ENCODE measurements at places on chromosomes 2 and 18.

DNA sequence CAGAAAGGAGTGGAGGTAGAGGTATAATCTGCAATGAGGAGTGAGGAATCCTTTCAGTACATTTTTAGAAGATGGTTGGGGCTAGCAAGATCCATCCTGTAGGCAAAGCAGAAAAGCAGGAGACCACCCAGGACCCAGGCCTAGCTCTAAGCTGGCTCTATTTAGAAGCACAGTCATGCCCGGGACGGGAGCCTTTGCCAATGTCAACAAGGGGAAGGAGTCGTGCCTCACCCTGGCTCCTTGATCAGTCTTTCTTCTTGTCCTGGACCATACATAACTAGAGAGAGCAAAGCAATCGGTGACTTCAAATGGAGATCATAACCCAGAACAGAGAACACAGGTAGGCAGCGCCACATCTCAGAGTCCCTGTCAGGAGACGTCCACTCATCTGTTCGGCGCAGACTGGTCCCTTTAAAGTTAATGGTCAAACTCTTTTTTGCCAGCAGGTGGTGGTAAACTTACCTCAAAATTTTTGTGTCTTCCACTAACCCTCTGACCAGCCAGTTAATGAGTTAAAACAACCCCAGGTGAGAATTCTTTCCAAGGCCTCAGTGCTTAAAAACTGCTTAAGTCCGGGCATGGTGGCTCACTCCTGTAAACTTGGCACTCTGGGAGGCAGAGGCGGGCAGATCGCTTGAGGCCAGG is 8.0 kb downstream of the MC5R start:
- DNase-seq: no peak

- no peak for DNase-seq
Observed at GRCh38 chr2:238999291-238999741, 151.4 kb downstream of the TWIST2 start.

DNA sequence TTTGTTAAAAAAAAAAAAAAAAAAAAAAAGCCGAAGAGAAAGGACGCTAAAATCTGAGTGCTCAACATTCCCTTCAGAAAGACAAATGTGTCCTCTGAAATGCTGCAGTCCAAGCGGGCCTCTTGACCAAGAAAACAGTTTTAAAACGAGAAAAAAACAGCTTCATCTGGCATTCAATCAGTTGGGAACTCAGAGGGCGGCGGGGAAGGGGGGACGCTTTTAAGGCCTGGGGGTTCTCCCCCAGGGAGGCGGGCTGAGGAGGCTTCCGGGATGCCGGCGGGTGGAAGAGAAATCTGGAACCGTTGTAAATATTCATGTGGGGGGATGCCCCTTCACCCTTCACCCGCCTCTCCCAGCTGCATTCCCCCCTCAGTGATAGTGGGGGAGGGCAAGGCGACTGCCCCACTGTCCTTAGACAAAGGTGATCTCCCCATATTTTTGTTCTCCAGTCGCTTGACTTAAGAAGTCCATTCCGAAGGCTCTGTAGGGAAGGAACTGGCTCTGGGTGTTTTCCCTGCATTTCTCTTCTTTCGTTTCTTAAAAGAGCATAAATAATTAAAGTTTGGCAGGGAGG is 3.3 kb upstream of the HOXD11 start:
- DNase-seq: no peak

GRCh38 chr2:218709908-218710307 is 727 bp upstream of the TTLL4 start:
- no peak for DNase-seq

DNA sequence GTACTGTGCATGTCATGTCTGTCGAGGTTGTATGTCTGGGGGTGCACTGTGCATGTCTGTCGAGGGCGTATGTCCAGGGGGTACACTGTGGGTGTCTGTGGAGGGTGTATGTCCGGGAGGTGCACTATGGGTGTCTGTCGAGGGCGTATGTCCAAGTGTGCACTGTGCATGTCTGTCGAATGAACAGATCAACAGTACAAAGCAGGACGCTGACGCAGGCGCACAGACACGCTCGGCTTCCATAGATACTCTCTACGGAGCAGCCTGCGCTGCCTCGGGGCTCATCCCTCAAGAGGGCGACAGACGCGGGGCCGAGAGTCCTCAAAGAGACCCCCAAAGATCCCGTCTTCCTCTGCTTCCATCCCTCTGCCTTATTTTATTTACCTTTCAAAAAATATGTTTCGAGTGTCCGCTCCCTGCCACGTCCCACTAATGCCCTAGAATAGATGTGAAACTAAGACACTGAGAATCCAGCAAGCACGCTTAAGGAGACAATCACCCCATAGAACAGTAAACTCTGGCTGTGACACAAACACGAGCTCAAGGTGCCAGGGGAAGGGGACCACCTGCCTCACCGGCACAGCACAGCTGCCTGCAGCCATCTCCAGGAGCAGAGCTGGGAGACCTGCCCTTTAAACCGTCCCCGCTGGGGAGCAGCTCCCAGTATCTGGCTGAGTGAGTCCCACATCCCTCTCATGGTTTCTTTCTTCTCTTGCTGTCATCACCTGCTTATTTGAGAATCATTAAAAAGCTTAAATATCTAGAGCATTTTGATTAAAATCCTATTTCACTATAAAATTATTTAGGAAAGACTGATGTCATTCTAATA is 250.5 kb upstream of the MYT1L start:
- peak; percentile 72 for DNase-seq

DNA sequence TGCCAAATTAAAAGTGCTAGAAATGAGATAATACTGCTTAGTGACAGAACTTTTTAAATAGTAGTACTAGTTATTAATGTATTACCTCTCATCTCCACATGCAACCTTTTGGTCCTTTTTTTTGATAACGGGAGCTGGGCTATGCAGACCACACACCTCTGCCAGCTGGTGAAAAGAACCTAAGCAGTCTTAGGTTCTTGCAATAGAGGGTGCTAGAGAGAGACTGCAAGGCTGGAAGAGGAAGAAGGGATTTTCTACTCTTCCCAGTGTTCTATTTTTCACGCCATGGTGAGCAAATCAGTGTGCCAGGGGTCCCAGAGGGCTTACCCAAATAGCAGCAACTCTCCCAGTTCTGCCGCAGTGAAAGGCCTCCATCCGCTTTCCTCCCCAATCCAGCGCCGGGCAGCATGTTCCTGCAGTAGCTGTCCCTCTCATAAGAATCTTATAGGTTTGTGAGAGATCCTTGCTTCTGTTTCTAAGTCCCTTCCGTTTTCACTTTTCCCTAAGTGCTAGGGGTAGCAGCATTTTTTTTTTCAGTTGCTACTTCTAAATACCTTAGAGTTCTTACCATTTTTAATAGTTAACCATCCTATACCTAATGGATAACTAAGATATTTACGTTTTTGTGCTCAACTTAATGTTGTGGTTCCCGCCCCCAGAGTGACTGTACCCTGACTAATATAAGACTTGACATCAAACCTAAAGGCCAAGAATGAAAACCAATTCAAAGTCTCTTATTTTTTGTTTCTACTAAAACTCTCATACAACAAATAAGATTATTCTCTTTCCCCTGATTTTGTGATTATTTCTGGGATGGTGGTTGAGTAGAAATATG is 69.4 kb upstream of the UBE2E3 start:
- DNase-seq: no peak

DNA sequence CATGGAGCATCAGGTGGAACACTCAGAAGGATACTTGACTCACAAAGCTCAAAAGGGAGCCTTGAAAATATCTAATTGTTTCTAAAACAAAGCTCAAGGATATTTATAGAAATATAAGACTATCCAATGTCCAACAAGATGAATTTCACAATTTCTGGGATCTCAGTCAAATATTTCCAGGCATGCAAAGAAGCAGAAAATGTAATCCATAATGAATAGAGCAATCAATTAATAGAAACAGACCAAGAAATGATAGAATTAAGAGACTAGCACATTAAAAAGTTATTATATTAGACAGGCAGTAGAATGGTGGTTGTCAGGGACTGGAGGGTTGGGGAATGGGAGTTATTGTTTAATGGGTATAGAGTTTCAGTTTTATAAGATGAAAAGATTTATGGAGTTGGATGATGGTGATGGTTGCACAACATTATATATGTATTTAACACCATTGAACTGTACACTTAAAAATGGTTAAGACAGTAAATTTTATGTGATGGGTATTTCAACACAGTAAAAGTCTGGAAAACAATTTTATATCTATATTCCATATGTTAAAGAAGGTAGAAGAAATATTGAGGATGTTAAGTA is 189.9 kb upstream of the PIEZO2 start:
- DNase-seq: no peak

GRCh38 chr18:62183578-62184195 is 3.2 kb downstream of the PIGN start:
- peak; percentile 60 for DNase-seq

DNA sequence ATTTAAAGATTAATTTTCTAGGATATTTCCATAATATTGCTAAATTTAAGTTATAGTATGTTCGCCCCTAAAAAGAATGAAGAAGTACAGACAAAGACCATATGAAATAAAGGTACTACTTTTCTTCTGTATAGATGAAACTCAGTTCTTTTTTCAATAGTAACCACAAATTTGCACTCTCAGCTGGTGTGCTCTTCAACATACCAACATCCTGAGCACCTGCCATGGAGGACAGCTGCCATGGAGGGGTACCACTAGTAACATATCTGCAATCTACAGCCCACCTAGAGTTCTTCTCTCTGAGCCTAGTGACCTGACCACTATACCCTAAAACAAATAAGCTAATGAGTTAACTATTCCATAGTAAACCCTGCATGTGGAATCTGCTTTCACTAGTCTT is 36.8 kb upstream of the ERCC3 start:
- no peak for DNase-seq

- no peak for DNase-seq
Observed at GRCh38 chr2:11385847-11386246, 41.4 kb upstream of the ROCK2 start.

DNA sequence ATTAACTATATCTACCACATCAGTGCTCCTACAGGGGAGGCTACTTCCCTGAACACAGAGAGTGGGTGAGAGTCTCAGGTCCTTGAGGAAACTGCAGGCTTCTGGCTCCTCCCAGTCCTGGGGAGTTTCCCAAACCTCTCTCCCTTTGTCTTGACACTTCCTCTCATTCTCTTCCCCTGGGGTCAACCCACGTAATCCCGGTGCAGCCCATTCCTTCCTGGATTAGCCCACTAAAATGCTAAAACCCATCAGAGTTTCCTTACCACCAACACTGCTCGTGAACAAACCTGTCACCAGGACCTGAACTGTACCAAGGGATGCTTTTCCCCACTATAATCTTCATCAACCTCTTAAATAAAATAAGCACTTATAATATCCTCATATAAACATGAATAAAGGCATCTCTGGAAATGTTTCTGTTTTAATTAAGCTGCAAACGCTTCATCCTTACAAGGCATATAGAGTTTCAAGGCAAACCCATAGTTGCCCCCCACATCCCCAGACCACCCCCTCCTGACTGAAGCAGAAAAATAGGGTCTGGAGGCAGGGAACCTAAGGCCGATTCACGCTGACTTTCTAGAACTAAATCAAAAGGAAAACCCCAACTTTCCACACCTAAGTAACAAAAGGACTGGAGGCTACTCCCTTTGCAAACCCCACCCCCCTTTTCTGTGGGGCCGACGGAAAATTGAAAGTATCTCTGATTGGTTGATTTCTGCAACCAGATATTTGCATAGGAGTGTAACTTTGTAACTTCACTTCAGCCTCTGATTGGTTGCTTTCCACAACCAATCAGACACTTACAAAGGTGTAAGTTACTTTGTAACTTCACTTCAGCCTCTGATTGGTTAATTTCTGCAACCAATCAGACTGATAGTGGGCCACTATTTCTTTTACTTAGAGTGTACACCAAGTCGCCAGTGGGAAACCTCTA is 19.0 kb downstream of the TMSB10 start:
- no peak for DNase-seq

- no peak for DNase-seq
Observed at GRCh38 chr2:16832910-16833309, 167.3 kb upstream of the CYRIA start.

DNA sequence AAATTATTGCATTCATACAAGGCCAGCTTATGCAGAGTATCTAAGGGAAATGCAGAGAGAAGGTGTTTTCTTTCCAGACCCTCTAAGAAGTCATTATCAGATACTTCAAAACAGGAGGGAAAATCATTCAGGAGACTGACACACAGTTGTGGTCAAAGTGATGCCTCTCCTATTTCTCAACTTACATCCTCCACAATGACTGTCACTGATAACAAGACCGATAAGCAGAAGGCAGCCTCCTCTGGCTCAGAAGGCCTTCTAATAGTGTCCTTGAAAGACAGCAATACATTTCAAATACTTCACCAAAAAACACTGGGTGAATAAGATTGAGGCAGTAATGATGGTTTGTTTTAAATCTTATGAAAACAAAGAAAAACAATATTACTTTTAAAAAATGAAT is 199.7 kb downstream of the PIEZO2 start:
- DNase-seq: no peak

Measured in NCI-H2081 (cell line).